Ovary (tissue), 10 donors: ENCODE measurements at places on chromosomes 5 and 9.
A peak's percentile ranks its signal among the peaks of the same experiment; 100 is the strongest.

DNA sequence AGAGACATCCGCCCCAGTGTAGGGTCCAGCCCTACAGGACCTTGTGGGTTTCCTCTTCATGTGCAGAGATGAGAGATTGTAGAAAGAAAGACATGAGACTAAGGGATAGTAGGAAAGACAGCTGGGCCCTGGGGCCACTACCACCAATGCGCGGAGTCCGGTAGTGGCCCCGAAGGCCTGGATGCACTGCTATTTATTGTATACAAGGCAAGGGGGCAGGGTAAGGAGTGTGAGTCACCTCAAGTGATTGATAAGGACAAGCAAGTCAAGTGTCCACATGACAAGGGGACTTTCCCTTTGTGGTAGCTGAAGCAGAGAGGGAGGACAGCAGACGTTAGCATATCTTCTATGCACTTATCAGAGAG lies 6.2 kb upstream of the TMEM141 start:
- DNase-seq, result no peak

GRCh38 chr5:98783051-98783649 lies 9.7 kb downstream of the RGMB start:
- no peak for DNase-seq

DNA sequence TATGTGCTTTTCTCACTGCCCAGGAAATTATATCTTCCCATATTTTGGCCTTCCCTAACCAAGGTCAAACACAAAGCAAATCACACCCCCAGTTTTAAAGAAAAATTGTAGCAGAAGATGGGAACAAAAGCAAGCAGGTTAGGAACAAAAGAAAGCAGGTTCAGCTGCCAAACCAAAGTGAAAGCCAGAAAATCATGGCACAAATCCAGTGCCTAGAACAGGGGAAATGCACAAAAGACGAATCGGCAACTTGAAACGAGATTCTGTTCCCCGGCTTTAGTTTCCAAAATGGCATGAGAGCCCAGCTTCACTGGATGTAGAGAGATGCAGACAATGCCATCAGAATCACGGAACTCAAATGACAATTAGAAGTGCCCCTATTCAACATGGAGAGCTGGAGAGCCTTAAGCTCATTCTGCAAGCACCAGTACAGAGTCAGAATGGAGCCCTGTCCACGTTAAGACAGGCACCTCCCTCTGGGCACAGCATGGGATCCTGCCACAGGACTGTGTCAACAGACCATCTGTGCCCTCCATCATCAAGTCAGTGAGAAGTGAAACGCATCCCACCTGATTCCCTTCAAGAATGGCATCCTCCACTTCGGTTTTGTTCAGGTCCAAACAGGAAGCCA lies 13.8 kb downstream of the DNAH5 start:
- no peak for DNase-seq

DNA sequence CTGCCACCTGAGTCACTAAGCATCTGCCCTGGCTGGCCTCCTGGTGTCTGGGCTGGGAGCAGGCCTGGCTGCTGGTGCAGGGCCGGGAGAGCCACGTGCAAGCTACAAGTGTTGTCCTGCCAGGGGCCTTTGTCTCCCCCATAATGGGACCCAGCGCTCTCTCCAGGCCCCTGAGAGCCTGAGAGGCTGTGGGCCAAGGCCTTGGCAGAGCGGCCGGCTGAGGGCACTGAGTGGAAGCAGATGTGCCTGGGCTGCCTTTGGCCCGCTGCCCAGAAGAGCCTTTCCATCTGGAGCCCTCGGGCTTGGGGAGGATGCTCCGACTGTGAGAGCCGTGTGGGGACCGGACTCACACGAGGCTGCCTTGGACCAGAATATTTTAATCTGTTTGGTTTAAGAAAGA lies 185.5 kb downstream of the RGS3 start:
- peak; percentile 74 for DNase-seq

DNA sequence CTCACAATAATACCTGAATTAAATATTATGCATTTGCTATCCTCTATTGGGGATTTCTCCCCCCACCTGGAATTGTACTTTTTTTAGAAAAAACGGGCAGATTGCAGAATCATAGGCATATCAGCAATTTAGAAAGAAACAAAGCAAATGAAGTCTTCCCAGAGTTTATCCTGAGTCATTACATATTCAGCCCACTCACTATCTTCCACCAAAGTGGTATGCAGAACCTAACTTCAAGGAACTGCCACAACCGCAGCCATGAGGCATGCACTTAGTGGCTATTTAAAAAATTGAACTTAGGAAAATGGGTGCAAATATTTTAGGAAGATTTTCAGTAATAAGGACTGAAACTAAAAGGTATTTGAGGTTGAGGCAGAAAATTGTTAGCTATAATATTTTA lies 48.6 kb downstream of the UBAP1 start:
- DNase-seq, result no peak

GRCh38 chr5:118701791-118702190 lies 286.6 kb downstream of the DTWD2 start:
- no peak for DNase-seq

- no peak for DNase-seq
Measured at GRCh38 chr5:76579166-76579937, 43.9 kb downstream of the F2RL2 start.

- DNase-seq, result no peak
Measured at GRCh38 chr5:14167211-14167845, 24.2 kb downstream of the TRIO start.
